ENCODE measurements at places on chromosomes 16 and 17.
A peak's percentile ranks its signal among the peaks of the same experiment; 100 is the strongest.

DNA sequence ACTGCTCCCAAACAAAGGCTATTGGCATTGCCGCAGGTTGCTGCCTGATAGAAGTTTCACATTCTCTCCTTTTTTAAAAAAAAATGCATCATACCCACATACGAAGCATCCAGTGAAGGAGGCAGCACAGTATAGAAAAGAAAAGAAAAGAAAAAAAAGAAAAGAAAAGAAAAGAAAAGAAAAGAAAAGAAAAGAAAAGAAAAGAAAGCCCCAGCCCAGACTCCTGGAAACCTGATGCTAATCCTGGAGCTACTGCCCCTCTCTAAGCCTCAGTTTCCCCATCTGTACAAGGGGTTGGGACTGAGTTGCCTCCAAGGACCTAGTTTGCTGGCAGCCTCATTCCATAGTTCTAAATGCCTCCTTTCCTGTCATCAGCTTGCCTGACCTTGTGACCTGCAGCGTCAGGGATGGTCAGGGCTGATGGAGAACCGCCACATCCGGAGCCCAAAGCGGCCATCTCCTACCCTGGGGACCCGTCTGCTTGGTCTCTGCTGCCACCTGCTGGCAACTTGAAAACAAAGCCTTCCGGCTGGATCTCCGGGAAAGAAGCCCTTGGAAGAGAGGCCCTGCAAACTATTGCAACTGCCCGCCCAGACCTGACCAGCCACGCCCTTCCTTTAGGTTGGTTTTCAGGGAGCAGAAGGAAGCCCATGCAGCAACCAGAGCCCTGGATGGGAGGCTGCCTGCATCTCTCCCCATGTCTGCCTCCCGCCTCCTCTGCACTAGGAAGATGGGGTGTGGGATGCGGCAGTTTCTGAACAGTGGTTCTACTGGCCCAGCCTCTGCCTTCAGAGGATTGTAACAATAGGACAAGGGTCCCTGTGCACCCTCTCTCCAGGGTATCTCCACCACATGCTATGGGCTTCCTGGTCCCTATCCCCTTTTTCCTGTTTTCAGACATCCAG, 13.0 kb downstream of the AIPL1 start:
- DNase-seq = peak; percentile 67

- DNase-seq = peak; percentile 24
Measured at GRCh38 chr17:61574542-61575351, 16.3 kb downstream of the NACA2 start.

DNA sequence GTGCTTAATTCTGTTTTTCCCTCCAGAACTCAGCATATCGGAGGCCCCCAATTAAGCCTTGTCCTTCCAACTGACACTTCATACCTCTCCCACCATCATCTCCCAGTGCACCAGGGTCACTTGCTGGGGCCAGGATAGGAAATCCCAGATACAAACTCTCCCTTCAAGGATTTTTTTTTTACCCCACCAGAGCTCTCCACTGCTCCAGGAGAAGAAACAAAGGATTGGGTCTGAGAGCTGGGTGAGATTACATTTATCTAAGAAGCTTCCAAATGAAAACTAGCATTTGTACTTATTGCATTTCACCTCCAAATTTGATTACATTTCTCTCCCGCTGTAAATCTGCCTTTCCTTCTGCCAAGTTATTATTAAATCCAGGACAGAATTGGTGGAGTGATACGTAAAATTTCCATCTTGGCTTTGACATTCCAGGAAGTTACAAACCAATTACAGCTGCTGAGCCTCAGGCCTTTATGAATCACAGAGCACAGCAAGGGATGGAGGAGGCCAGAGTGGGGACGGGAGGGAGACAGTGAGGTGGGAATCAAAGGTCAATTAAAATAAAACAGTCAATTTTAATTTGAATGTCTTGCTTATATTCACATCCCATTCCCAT, 123.5 kb downstream of the USP31 start:
- DNase-seq = no peak

DNA sequence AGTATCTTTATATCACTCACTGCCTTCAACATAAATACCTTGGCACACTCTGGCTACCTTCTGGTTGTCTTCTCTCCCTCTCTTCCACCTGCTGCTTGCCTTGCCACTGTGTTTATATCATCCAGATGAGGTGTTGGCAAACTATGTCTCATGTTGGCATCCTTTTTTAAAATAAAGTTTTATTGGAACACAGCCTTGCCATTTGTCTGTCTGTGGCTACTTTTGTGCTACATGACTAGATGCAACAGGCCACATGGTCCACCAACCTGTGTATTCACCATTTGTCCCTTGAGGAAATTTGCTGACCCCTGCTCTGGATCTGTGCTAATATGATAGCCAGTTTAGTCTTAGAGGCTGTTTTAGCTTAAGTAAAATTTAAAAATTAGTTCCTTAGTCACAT, 36.8 kb downstream of the NSRP1 start:
- no peak for DNase-seq
